ENCODE measurements at places on chromosomes 7 and 10.

DNA sequence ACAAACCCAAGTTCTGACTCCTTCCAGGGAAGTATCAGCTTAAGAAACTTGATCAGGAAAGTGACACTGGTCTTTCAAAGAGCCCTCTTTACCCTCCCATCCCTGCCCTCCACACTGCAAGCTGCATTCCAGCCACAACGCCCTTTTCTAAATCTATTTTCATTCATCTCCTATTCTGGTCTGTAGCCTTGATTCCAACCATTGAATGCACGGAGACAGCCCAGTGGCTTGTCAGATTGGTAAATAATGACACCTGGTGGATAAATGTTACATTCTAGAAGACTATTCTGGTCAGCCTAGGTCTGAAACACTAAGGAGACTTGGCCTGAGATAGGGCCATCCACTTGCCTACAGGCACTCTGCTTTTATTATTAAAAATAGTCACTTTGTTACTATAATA lies 20.9 kb downstream of the MORN4 start:
- DNase-seq: peak; percentile 56

- no peak for DNase-seq
These were observed 23.1 kb downstream of the KCP start for GRCh38 chr7:128887169-128888038.

DNA sequence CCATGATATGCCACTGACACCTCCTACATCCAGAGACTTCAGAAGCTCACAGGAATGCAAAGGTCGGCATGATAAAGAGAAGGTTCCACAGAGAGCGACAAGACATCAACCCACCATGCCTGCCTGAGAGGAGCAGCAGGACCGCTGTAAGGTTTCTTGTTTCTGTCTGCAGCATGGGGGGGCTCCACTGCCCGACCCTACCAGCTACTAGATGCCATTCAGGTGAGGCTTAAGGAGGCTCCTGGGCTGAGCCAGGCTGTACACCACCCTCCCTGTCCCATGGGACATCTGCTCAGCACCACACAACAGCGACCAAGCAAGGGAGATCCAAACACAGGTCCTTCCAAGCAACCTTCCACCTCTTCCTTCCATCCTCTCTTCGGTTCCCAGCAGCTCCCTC lies 234.6 kb downstream of the TNS3 start:
- no peak for DNase-seq

DNA sequence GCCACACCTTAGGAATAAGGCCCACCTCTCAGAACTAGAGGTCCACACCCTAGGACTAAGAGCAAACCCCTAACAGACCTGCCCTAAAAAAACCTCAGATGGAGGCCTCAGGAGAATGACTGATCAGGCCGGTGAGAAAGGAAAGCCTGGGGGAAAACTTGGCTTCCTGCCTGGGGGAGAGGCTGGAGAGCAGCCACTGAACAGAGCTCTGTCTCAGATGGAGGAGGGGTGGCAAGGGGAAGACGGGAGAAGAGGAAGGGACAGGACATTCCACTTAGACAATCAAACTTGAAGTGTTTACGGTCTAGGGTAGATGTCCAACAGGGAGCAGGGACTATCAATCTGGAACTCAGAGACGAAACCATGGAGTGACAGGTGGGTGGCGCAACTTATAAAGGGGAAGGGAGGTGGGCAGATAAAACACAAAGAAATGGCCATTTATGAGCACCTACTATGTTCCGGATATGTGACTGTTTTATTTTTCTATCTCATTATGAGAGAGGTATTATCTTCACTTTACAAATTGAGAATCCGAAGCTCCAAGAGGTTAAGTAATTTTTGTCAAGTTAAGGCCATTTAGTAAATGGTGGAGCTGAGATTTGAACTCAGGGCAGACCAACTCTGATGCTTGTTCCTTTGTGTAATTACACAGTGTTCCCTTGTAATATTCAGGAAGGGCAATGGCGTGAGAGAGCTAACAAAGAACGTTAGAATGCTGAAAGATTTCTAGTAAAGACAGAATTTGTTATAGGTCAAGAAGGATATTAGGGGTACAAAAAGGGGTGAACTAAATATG lies 82.6 kb downstream of the DNMBP start:
- no peak for DNase-seq

DNA sequence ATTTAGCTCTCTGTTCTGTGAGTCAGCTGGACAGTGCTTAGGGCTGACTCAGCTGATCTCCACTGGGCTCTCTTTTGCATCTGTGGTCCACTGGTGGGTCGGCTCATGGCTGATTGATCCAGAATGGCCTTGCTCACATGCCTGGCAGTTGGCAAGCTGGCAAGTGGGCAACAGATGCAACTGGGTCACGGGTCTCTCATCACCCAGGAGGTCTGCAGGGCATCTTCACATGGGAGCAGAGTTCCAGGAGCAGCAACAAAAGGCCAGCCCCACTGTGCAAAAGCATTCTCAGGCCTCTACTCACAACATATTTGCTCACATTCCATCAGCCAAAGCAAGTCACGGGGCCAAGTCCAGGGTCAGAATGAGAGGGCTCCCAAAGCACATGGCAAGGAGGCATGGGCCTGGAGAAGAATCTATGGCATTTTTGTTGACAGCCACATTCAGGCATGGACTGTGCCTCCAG lies 98.8 kb downstream of the OAT start:
- DNase-seq: no peak

DNA sequence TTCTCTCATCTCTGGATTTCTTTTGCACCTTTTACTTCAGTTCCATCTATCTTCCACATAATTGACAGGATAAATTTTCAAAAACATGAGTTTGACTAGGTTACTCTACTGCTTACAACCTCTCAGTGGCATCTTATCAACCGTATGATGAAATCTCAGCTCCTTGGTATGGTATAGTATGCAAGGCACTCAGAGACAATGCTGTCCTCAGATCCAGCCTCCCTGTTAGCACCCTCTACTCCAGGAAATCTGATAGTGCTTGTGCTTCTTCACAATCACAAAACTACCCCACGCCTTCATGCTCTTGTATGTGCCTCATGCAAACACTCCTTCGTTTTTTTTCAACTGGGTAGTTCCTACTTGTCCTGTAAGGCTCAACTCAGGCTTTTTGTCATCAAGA lies 330.7 kb downstream of the GPR158 start:
- no peak for DNase-seq

- DNase-seq: no peak
These were observed 7.1 kb upstream of the RBM20 start for GRCh38 chr10:110636932-110637557.

- DNase-seq: no peak
These were observed 10.9 kb downstream of the OR9A2 start for GRCh38 chr7:143015926-143016490.
